Skeletal muscle cell (primary cell): ENCODE measurements at places on chromosomes 7 and 10.

- DNase-seq = no peak
Observed at GRCh38 chr10:2994221-2994961, 73.0 kb upstream of the PFKP start.

- DNase-seq = no peak
Observed at GRCh38 chr7:20114468-20114867, 102.7 kb downstream of the MACC1 start.

- DNase-seq = no peak
Observed at GRCh38 chr10:98321186-98321780, 53.3 kb upstream of the LOXL4 start.

DNA sequence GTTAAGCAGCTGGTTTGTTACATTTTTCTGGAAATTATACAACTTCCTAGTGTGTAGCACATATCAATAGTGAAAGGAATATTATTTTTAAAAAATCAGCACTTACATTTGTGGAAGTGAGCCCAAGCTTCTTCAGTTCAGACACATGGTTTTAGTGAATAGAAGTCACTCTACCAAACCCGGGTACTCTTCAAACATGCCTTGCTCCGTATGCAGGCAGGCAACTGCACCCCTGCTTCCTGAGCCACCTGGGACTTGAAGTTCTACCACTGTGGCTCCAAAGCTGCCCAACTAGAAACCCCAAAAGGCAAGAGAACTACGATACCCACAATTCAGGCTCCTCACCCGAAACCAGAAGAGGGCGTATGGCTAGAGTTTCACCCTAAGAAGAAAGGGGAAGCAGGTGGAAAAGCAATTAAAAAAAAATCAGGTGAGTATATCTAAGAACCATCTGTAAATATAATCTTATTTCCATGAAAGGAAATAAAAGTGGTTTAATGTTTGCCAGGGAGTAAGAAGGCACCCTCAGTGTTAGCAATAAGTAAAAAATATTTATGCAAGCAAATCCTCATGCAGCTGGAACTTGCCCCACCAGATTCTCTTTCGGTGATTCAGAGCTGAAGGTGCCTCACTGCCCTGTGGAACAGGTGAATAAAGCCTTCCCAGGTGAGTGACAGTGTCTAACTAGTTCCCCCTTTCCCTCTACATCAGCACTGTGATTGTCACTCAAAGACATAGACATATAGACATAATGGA lies at the start of gene MACC1:
TSS of gene MACC1 (minus strand) at position 192 of the 756 bp plus-strand sequence. CDS start 55,522 bp downstream, outside the sequence.
- DNase-seq = no peak

GRCh38 chr7:103637094-103637493 lies 191.1 kb upstream of the SLC26A5 start:
- peak; percentile 94 for DNase-seq

- no peak for DNase-seq
Observed at GRCh38 chr10:50447691-50448090, 176.1 kb downstream of the SGMS1 start.

GRCh38 chr10:15817409-15818046 lies 42.8 kb downstream of the MINDY3 start:
- no peak for DNase-seq

- DNase-seq = no peak
Observed at GRCh38 chr7:123929655-123930054, 4.6 kb downstream of the SPAM1 start.

DNA sequence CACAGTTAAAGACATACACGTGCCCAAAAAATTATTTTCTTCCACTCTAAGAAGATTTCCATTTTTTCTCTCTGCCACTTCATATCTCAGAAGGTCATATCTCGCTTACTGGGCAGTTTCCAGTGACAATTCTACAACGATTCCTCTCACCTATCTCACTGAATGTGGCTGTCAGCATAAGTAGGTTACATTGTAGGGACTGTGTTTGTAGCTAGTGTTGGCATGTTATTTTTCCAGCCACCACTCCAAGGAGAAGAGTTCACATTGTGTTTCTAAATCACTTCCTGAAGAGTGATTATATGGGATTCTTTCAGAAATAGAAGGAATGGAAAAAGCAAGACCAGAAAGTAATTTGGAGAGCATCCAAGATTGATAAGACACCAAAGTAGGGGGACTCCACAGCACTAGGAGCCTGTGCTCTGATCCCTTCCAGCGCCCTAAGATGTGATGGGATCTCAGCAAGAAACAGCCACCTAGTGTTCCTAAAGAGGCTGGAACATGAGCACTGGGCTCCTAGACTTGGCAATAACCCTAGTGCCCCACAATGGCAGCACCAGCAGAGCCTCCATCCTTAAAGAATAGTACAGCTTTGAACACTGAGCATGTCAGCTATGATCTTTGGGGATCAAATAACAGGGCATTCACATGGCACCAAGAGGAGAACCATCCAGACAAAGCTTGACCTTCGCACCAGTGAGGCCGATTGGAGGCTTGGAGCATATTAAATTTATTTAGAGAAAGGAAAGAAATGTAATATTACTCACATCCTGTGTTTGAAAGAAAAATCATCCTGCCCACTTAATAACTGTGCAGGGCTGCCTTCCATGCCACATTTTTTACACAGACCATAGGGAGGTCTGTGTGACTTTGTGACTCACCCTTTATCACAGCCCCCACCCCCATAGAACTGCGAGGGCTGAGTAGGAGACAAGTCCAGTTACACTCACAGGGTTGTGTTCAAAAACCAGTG lies 51.8 kb downstream of the CAV1 start:
- DNase-seq = peak; percentile 89

- DNase-seq = no peak
Observed at GRCh38 chr7:75818472-75818871, 4.9 kb upstream of the CCL24 start.

DNA sequence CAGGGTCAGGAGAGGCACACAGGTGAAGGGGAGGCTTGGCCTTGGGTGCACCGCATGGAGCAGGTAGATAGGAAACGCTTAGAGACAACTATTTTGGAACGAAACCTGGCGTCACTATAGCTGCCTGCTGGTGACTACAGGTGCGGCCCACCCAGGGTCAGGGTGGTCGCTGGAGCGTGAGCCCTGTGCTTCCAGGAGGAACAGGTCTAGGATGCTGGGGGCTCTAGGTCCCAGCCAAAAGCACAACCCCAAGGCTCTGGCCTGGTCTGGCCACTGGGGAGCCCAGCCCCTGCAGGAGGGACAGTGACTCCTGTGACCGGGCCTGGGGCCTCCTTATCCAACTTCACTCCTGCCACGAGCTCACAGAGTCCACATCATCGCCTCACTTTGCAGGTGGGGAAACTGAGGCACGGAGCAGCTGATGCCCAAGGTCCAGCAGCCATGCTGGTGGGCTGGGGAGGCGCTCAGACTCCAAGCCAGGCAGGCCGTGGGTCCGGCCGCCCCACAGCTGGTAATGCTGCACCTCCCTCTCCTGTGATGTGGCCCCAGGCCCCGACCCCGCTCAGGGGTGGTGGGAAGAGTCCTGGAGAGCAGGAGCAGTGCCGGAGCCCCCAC lies 9.0 kb downstream of the LFNG start:
- DNase-seq = no peak

- DNase-seq = no peak
Observed at GRCh38 chr7:112297681-112298080, 91.2 kb downstream of the ZNF277 start.

DNA sequence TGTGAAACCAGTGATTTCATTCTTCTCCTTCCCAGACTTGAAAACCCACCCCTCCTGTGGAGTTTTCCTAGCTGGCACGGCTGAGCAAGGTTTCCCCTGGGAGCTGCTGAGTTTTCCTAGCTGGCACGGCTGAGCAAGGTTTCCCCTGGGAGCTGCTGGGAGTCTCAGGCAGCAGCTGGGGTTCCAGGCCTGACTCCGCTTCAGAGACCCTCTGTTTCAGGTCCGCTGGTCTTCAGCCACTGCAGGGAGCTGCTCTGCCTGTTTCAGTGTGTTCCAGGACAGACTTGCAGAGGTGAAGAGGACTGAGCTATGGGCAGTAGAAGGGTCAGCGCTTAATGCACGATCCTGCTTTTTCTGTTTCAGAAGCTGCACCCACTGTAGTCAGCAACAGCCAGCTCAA lies 104.9 kb downstream of the XRCC2 start:
- no peak for DNase-seq

DNA sequence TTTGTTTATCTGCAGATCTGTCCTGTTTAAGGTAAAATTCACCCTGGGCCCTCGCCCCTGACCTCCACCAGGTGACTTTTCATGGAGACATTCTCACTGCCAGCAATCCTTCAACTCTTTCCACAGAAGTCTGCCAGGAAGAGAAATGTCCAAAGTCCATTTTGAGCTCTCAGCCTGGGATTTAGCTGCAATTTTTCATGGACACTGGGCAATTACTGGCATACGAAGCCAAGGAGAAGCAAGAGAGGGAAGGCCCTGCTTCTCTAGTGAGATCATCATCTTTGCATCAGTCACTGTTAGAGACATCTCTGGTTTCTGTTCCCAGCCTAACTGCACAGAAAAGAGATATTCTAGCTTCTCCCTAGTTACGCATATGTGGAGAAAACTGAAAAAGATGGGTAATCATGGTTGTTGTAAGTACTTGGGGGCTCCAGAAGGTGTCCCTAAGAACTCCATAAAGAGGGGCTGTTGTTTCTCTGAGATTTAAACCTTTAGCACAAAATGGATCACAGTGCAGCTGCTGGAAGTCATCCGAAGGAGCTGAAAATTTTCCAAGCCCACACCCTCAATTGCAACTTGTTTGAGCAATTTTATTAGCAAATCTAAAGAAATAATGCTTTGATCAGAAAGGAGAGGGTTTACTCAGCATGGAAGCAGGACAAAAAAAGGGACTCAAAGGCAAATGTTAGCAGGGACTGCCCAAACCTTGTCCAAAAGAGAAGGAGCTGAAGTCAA lies 168.9 kb downstream of the SNX10 start:
- DNase-seq = no peak

DNA sequence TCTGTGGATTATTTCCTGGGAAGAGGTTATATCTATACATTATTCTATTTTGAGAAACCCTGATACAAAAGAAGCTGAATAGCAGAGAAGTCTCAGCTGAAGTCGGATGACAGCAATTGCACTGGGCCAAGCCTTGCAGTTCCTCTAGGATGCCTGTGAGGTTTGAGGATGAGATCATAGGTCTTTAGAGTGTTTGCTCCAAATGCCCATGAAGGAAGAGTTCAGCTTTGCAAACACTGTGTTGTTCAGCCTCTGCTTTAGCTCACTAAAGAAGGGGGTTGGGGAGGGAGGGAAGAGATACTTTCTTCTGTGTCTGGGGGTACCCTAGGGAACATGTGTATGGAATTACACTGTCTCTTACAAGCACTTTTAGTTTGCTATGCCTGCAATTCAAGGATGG lies 282.5 kb upstream of the NRP1 start:
- DNase-seq = peak; percentile 24

DNA sequence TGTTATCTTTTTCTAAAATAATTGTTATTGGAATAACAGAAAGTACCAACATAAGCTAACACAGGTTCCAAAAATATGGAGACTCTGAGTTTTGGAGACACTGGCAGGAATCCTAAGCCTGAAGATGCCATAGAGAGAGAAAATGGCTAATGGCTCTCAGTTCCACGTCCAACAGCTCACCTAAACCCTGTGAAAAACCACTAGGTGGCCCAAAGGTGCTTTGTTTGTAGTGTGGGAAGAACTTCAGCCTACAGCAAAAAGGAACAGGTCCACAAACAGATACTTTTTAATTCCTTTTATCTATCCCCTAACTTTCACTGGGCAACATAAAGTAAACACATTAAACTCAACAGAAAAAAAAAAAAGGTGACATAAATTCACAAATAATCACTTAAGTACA lies 272.3 kb downstream of the SEMA3D start:
- DNase-seq = no peak

DNA sequence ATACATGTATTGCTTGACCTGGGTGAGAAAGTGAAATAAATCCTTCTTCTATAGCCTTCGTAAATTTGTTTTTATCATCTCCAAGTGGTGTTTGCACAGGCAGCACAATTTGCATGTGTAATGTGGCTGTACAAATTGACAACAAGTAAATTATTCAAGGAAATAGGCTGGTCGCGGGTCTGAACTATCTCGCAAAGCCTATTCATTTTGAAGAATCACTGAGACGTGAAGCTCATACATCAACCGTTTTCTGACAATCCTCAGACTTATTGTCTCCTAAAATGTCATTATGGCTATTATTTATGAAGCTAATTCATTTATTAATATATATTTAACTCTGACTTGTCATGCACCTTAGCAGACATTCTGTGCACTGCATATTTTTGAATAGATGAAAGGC lies 16.2 kb upstream of the FAM204A start:
- no peak for DNase-seq

- DNase-seq = no peak
Observed at GRCh38 chr10:72561745-72562166, 64.1 kb downstream of the MICU1 start.

DNA sequence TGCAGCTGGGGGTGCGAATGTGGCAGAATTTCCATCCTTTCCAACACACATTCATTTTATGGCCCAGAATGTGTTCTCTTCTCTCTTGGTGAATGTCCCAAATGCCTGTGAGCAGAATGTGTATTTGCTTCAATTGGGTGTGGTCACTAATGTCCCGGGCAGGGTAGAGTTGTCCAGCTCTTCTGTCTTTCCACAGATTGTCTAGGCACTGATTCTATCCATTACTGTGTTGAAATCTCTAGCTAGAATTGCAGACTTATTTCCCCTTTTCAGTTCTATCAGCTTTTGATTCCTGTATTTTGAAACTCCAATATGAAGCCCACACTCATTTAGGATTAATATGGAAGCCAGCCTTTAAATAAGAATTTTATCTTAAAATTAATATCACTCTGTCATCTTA lies 14.0 kb upstream of the AKR1E2 start:
- no peak for DNase-seq

GRCh38 chr10:101217044-101217425 lies 12.2 kb downstream of the LBX1 start:
- no peak for DNase-seq
